Activated CD4-positive, alpha-beta memory T cell treated with anti-CD3 and anti-CD28 coated beads, Interleukin-2, amount 10 ng/mL, durations not matched to agents 7 days and 5 days (primary cell): ENCODE measurements at places on chromosomes 3 and 15. TPM values are rescaled to one million over a fixed set of nuclear protein-coding genes. Genes with fewer than 3 reads are reported as not detected.

The ZBTB47 gene
- 0.93 TPM for total RNA-seq

The EFHB gene
- total RNA-seq: not detected

The BNC1 gene
- total RNA-seq: not detected

The ABI3BP gene
- total RNA-seq: not detected

GRCh38 chr3:125219261-125219701, 6.7 kb upstream of the SLC12A8 start:
- no peak overlapping the region for H3K4me3 ChIP-seq
- no peaks in the 10 kb centered on the region for H3K36me3 ChIP-seq
- H3K27me3 ChIP-seq: peaks cover 6% of the 10 kb centered on the region
- no peak overlapping the region for H3K27ac ChIP-seq
- no peak for DNase-seq
